Effector CD4-positive, alpha-beta T cell (primary cell): ENCODE measurements at places on chromosomes 5 and 9.

- DNase-seq, result no peak
Observed at GRCh38 chr9:123269281-123269680, 895 bp upstream of the STRBP start.

DNA sequence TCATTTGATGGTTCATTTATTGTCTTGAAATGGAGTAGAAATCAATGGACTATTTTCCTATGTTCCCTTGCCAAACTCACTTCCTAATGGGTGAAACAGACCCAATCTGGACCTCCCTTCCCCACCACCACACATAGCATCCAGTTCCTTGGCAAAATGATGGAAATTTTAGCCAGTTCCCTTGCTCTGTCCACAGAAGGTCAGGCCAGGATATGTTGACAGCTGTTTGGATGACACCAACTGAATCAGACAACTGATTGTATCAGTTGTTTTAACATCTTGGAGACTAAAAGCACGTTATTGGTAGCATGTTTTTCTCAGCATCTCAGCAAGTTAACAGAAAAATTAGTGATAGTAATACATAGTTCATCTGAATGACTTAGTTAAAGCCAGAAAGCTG is 534.8 kb downstream of the PSAT1 start:
- DNase-seq, result no peak

- no peak for DNase-seq
Observed at GRCh38 chr9:72199238-72199637, 50.0 kb downstream of the GDA start.

GRCh38 chr5:123752552-123753179 is 240.7 kb downstream of the CSNK1G3 start:
- no peak for DNase-seq

DNA sequence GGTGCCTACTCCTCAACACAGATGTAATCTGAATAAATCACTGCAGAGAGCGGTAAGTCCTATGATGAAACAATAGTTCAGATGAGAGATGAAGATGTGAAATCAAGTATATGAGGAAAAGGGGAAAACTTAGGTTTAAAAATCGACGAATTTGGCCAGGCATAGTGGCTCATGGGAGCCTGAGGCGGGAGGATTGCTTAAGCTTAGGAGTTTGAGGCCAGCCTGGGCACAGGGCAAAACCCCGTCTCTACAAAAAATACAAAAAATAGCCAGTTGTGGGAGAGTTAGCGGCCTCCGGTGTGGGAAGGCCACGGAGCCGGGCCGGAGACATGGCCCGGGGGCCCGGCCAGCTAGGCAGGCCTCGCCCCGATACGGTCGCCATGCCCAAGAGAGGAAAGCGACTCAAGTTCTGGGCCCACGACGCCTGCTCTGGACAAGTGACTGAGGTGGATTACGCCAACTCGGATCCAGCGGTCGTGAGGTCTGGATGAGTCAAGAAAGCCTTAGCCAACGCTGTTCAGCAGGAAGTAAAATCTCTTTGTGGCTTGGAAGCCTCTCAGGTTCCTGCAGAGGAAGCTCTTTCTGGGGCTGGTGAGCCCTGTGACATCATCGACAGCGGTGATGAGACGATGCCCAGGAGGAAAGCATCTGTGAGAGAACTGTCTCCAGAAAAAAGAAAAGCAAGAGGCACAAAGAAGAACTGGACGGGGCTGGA is 62.8 kb upstream of the SUB1 start:
- DNase-seq, result no peak

GRCh38 chr5:157347301-157348048 is 81.6 kb downstream of the CYFIP2 start:
- DNase-seq, result no peak

GRCh38 chr9:70429899-70430298 is 15.4 kb upstream of the KLF9 start:
- no peak for DNase-seq

DNA sequence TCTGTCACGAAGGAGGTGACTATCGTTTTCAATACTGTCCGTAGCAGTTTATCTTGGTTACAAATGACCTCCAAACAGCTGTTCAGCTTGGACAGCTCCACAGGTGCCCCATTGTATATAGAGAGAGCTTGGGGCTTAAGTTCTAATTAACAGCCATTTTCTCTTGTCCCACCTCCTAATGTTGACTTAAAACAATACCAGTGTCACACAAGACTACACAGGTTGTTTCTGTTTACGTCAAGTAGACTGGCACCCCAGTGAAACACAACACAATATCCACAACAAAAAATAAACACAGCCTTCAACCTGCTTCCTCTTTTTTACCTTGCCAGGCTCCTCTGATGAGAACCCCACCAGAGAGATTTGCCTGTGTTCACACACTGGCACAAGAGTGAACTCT is 39.8 kb upstream of the TLE1 start:
- no peak for DNase-seq

DNA sequence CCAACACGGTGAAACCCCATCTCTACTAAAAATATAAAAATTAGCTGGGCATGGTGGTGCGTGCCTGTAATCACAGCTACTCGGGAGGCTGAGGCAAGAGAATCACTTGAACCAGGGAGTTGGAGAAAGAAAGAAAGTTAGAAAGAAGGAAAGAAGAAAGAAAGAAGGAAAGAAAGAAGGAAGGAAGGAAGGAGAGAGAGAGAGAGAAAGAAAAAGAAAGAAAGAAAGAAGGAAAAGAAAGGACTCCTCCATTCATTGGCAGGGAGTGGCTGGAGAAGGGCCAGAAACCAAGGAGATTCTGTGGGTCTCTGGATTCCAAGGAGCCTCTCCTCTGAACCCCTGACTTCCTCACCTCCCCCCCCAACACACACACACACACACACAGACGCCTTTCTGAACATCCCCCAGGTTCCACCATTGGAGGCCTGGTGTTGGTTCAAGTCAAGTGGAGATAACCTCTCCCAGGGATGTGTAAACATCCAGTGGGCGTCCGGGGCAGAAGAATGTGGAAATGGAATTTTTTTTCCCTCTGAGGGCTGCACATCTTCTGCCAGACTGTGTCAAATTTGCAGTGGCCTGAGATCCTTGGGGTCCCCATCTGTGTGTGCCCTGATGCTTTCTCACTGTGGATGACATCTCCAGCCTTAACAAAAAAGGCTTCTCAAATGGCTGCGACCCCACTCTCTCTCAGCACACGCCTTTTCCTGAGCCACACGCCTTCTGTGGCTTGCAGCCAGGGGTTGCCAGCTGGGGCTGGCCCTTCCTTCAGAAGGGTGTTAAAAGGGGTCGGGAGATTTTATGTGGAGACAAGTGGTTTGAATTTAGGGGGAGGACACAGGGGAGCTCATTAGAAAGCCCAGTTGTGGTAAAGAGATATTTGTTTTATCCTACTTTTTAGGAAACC is 109.3 kb upstream of the HAND1 start:
- DNase-seq, result no peak

GRCh38 chr5:95670568-95670967 is 12.2 kb downstream of the SPATA9 start:
- DNase-seq, result no peak

- no peak for DNase-seq
Observed at GRCh38 chr5:175166026-175166425, 278.0 kb downstream of the DRD1 start.
